ENCODE measurements at places on chromosomes 3 and 15. TPM values are rescaled to one million over a fixed set of nuclear protein-coding genes. Genes with fewer than 3 reads are reported as not detected.

The CFAP20DC gene
- 2.3 TPM for total RNA-seq

The KLF15 gene
- not detected for total RNA-seq

The SEMA6D gene
- total RNA-seq, result not detected

The ACAD9 gene
- 24.0 TPM for total RNA-seq

The DALRD3 gene
- total RNA-seq, result 22.3 TPM

The SLC12A1 gene
- total RNA-seq, result not detected

All from A549 treated with RU486 at 1 μM for 4 hours (cell line).